ENCODE measurements at places on chromosomes 16 and 17.
A peak's percentile ranks its signal among the peaks of the same experiment; 100 is the strongest.

GRCh38 chr17:28295677-28296578 lies 23.1 kb upstream of the TMEM97 start:
- no peak for DNase-seq

GRCh38 chr17:55601874-55602364 lies 90.7 kb upstream of the SMIM36 start:
- peak; percentile 30 for DNase-seq

DNA sequence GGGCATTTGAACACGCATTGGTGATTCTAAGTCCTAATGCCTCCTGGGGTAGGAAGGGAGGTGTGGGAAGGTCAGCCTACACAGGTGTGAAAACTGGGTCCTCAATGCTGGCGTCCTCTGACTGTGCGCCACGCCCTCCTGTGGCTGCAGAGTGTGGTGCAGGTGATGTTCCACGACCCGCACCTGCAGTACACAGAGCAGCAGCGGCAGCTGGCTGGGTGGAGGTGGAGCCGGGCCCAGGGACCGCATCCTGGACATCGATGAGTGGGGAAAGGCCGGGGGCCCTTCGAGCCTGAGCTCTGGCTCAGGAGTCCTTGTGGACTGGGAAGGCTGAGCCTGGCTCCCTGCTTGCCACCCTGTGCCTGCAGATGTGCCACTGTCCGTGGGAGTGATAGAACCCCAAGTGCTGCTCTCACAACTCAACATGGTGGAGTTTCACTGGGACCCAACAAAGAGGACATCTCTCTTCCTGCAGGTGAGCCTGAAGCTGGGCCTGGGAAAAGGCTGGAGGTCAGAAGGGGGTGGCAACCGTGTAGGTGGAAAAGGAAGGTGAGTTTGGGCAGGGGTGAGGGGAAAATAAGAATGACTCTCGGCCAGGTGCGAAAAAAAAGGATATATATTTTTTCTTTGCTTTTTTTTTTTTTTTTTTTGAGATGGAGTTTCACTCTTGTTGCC lies 14.0 kb upstream of the STAC2 start:
- peak; percentile 69 for DNase-seq

GRCh38 chr17:82686366-82687324 lies 11.9 kb downstream of the RAB40B start:
- DNase-seq, result no peak

- DNase-seq, result no peak
These were observed 527 bp upstream of the MGAT5B start for GRCh38 chr17:76867578-76868175.

GRCh38 chr16:8718851-8719680 lies 44.6 kb downstream of the ABAT start:
- DNase-seq, result no peak

GRCh38 chr17:17343160-17343735 lies 40.1 kb downstream of the NT5M start:
- no peak for DNase-seq

GRCh38 chr16:3951861-3952736 lies 71.6 kb upstream of the CREBBP start:
- no peak for DNase-seq

DNA sequence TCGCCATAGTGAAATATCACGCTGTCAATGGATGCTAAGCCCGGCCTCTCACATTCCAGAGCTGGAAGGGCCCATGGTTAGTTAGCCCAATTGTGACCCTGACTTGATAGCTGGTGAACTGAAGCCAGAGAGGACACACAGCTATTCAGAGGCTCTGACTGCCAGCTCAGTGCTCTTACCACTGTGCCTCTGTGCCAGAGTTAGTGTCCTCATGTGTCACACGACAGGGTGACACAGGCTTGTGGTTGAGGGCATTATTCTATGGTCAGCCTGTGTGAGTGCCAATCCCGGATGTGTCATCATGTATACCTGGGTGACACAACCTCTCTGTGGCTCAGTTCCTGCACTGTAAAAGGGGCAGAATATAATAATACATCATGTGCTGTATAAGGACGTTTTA lies 2.5 kb upstream of the MT1X start:
- DNase-seq, result peak; percentile 20

- no peak for DNase-seq
These were observed 3.8 kb upstream of the WIPI1 start for GRCh38 chr17:68461122-68461539.

Data from CD4-positive, alpha-beta T cell treated with Interleukin-15 for 4 hours (primary cell).